Amniotic stem cell (primary cell): ENCODE measurements at places on chromosomes 4 and X.

- DNase-seq: no peak
Measured at GRCh38 chr4:144342949-144343760, 202.6 kb upstream of the GYPA start.

DNA sequence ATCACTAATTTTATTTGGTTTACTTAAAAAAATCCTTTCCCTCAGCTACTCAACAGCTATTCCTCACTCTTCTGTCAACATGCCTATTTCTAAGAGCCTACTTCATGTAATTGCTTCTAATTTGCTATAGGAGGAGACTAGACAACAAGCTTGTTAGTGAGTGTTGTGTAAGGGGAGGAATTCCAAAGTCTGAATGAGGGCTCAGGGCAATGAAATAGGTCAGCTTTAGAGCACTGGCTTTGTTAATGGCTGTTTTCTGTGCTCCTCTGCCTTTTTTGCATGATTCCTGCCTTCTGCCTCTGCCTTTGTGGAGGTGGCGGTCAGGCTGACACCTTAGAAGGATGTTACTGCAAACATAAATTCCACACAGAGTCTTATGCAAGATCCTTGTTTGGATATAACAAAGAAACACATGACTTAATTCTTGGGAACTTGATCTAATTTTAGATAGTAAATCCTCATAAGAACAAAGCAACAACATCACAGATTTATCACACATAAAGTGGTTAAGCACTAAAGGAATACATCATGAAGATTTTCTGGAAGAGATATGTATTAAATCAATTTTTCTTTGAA is 15.0 kb upstream of the PAGE1 start:
- DNase-seq: no peak

DNA sequence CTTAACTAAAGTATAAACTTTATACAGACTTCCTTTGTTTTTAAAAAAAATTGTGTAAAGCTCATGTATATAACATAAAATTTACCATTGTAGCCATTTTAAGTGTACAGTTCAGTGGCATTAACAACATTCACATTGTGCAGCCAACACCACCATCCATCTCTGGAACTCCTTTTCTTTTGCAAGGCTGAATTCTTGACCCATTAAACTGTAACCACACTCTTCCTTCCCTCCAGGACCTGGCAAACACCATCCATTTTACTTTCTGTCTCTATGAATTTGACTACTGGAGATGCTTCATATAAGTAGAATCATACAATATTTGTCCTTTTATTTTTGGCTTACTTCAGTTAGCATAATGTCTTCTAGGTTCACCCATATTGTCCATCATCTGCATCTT is 104.7 kb downstream of the RASL11B start:
- no peak for DNase-seq

GRCh38 chr4:38275331-38276100 is 315.3 kb downstream of the PTTG2 start:
- DNase-seq: no peak

DNA sequence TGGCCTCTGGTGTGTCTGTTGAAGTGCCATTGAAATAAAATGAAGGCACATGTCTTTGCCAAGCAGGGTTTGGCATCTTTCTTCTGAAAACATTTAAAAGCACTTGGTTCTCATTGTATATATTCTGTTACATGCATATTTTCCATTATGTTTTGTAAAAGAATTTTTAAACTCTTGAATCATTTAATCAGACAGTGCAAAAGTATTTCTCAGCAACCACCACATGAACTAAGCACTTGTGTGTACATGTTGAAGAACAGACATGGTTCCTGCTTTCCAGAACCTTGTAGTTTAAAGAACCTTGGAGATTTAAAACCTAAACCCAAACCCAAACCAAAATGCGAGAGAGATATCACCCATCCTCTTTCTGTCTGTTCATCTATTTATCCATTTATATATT is 220.3 kb upstream of the GIMD1 start:
- no peak for DNase-seq

- no peak for DNase-seq
Measured at GRCh38 chr4:40348000-40348399, 12.9 kb downstream of the CHRNA9 start.

DNA sequence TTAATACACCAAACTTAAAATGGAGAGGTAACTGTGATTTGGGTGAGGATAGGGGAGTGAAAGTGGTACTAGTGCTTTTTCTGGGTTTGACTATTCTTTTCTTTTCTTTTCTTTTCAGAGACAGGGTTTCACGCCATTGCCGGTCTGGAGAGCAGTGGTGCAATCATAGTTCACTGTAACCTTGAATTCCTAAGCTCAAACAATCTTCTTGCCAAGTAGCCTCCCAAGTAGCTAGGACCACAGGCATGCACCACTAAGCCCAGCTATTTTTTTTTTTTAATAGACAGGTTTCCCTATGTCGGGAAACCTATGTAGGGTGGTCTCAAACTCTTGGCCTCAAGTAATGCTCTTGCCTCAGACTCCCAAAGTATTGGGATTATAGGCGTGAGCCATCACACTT is 3.0 kb upstream of the ARMCX4 start:
- DNase-seq: no peak

DNA sequence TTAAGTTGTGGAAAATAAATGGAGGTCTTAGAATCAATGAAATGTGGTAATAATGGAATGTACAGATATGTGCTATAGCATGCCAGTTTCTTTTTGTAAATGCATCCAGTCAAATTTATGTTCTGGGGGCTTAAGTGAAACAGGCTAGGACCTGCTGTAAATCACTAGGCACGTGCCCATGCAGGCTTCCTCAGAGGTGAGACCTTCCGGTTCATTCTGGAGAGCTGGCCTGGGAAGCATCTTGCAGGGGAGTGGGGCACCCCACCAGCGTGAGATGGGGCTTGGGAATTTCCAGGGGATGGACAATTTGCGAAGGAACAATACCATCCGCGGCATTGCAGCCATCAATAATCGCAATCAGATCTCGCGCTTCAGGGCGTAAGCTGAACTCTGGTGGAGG is 80.1 kb downstream of the SORCS2 start:
- DNase-seq: no peak

DNA sequence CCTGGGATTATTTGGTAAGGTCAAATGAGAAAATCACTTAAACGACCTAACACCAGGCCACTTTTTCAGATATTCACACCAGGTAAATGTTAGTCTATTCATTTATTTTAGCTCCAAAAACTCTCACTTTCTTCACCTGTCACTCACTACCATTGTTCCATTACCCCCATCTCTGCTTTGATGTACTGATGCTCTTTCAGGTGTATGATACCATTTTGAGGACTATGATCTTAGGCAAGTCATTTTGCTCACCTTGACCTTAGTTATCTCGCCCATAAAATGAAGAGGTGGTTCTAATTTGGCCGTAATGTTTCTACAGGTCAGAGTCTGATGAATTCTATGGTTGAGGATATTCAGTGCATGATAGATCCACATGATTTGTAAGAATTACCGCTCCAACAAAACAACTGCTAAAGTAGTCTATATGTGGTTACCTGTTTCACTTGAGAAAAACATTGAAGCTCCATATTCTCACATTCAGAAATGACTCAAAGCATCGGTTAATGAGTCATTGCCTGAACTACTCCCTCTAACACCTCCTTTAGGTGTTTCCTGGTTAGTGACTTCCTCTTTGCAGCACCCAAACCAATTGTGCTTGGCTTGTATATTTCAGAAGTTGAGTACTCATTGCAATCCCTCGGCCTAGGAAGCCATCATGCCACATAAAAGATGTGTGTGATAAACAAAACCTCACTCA is 4.5 kb downstream of the DTHD1 start:
- DNase-seq: no peak

GRCh38 chr4:155489271-155489670 is 112.5 kb upstream of the MAP9 start:
- DNase-seq: no peak

- DNase-seq: no peak
Measured at GRCh38 chr4:10079256-10079655, 37.3 kb downstream of the WDR1 start.

GRCh38 chr4:6999172-7000086 is 43.7 kb upstream of the TADA2B start:
- no peak for DNase-seq

GRCh38 chr4:14410516-14410915 is 591.8 kb upstream of the CPEB2 start:
- no peak for DNase-seq

DNA sequence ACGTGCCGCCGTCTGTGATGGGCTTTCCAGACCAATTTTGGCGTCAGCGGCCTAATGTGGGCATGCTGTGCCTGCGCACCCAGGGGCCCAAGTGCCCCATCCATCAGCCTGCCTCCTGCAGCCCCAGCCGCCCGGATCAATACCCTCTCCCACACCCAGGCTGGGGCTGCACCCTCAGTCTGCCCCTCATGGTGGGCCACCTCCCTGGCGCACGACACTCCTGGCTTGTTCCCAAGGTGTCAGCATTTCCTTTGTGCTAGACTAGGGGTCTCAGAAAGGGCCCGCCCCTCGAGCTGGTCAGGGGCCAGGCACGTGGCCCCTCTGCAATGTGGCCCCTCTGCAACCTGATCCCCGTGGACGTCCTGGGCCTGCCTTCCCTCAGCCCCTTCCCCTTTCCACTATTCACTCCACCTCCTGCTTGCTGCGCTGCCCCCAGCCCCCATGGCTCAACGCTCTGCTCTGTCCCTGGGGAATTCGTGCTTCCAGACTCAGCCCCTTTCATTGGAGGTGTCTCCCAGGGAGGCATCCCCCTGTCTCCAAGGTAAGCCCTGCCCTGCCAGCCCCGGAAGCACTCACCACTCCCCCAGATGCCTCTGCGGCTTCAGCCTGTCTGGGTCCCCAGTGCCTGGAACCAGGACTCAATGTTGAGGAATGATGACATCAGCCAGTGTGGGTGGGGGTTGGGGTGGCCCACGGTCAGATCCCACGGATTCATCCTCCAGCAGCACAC is 130.8 kb downstream of the HMX1 start:
- no peak for DNase-seq

DNA sequence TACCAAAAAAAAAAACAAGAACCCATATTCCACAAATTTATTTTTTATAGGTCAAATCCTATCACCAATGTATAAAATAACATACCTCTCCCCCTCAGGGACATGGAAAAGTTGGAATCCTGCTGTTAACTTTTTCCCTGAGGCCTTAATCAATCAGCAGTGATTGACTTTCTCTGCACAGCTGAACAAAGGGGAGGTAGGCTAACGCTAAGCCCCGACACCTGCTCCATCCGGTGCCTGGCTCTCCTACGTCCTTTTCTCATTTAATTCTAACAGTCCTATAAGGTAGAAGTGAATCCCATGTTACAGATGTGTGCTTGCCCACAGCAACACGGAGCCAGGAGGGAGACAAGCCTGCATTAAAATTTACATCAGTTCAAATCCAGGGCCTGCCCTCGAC is 2.8 kb downstream of the CENPU start:
- DNase-seq: no peak

- DNase-seq: no peak
Measured at GRCh38 chr4:148857239-148857972, 415.2 kb upstream of the NR3C2 start.

DNA sequence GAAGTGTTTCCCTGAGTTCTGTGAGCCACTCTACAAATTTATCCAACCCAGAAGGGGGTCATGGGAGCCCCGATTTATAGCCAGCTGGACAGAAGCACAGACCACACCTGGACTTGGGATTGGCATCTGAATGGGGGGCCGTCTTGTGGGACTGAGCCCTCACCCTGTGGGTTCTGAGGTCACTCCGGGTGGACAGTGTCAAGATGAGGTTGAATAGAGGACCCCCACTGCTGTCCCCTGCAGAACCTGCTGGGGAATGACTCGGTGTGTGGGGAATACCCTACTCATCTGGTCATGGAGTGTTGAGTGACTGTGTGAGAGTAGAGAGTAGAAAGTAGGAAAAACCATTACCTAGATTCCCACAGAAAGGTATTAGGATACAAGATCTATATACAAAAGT is 67.5 kb downstream of the ZFYVE28 start:
- DNase-seq: no peak

DNA sequence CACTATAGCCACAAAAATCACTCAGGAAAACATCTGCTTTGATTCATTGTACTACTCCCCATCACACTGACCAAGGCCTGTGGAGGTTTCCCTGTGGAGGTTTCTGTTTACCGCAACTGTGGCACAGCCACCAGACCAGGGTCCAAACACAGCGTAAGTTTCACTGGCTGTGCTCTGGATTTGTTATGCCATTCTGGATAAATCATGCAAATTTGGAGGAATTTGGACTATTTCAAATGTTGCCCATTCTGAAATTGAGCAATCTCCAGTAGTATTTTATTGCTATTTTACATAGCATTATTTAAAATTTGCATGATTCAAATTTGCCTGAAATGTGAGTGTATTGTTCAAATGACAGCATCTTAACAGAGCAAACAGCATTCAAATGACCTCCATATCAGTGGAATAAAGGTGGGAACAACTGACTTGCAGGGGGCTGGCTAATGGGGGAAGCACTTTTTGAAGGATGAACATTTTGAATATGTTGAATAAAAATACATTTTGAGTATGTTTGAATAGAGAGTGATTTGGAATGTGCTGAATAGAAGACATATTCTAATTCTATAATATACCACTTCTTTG is 66.1 kb upstream of the ACSL1 start:
- DNase-seq: no peak

DNA sequence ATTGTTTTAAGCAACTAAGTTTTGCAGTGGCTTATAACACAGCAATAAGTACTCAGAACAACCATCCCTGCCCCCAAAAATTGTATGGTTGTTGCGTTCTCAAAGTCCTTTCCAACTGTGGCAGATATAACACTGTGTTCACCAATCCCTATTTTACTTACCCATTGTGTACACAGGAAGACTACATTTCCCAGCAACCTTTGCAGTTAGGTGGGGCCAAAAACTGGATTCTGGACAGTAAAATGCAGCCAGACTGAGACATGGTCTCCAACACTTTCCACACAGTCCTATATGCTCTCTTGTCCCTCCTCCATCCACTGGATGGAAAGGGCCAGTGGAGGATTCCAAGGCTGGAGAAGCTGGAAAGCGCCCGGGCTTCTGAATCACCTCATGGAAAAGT is 523.6 kb downstream of the BCOR start:
- no peak for DNase-seq

- peak; percentile 42 for DNase-seq
Measured at GRCh38 chr4:73729534-73730165, 10.7 kb upstream of the CXCL8 start.

DNA sequence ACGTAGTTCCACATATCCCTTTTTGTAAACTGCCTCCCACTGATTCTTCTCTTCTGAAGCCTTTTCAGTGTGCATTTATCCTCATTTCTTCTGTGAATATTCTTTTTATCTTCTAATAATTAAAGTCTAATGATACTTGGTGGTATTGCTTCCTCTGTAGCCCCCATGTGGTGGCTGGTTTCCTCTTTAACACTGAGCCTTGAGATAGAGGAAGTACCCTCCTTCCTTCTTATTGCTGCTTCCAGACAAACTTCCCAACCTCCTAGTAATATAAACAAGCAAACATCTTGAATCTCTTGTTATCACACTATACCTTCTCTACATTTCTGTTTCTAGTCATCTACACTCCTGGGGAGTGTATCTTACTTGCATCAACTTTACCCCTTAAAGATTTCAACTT is 310.5 kb upstream of the GIMD1 start:
- DNase-seq: no peak

GRCh38 chr4:141410839-141411238 is 190.1 kb downstream of the ZNF330 start:
- peak; percentile 9 for DNase-seq

GRCh38 chr4:67160394-67160793 is 384.9 kb downstream of the CENPC start:
- DNase-seq: no peak

GRCh38 chrX:38985375-38985774 is 184.1 kb downstream of the MID1IP1 start:
- no peak for DNase-seq
